Spinal cord (tissue), 10 donors: ENCODE measurements at places on chromosomes 1 and 21.

- no peak for DNase-seq
Measured at GRCh38 chr1:2052054-2052679, 2.0 kb downstream of the PRKCZ start.

DNA sequence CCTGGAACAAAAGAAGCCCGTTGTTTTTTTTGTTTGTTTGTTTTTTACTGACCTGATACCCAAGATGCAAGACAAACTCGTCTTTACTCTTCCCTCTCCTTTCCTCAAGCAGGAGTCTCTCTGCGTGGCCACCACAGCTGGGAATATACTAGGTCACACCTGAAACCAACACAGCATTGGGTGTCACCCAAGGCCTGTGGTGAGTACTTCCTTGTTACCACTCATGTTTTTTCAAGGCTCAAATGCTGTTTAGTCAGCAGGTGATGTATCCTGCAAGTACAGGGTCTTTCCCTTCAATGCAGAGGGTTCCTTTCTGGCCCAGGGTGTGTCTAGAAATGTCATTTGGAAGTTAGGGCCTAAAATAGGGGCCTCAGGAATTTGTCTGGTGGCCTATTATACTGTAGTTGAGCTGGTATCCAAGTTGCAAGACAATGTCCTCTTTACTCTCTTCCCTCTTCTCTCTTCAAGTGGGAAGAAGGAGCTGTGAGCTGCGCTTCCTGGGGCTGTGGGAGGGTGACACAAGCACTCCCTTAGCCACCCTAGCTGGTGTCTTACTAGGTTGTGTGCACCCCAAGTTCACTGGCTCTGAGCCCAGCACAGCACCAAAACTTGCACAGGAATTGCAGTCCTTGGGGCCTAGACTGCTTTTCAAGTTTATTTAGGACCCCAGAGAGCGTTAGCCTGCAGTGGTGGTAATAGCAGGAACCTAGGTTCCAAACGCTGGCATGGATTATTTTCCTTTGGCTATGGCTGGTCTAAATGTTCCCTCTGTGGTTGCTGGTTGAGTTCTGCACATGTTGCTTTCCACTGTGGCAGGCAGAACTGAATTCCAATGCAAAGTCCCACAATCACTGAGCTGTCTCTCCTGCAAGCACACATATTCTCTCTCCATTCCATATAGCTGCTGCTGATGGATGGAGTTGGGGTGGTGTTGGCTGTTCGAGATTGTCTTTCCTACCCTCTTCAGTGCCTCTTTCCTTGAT lies 91.4 kb upstream of the LYPLAL1 start:
- DNase-seq = no peak

DNA sequence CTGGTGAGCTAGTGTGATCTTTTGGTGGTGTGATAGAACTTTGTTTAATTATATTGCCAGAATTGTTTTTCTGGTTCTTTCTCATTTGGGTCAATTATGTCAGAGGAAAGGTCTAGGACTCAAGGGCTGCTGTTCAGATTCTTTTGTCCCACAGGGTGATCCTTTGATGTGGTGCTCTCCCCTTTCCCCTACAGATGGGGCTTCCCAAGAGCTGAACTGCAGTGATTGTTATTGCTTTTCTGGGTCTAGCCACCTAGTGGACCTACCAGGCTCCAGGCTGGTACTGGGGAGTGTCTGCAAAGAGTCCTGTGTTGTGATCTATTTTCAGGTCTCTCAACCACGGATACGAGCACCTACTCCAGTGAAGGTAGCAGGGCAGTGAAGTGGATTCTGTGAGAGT lies 25.9 kb upstream of the CD84 start:
- DNase-seq = no peak

- no peak for DNase-seq
Measured at GRCh38 chr1:214837376-214837775, 234.4 kb downstream of the CENPF start.

DNA sequence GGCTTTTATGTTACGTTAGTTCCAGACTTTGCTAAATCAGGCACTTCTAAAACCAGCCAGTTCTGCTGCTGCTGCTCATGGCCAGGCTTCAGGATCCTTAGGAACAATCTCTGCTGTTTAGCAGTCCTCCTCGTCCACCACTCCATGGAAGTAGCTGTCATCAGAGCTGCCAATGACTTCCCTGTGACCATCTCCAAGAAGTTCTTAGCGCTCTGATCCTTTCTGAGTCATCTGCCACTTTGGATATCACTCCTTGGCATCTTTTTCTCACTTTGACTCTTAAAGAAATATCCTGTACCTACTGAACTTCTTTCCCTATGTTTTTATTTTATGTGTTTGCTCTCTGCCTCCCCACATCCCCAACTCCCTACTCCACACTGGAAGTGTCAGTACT lies 14.7 kb upstream of the IRF2BP2 start:
- no peak for DNase-seq

DNA sequence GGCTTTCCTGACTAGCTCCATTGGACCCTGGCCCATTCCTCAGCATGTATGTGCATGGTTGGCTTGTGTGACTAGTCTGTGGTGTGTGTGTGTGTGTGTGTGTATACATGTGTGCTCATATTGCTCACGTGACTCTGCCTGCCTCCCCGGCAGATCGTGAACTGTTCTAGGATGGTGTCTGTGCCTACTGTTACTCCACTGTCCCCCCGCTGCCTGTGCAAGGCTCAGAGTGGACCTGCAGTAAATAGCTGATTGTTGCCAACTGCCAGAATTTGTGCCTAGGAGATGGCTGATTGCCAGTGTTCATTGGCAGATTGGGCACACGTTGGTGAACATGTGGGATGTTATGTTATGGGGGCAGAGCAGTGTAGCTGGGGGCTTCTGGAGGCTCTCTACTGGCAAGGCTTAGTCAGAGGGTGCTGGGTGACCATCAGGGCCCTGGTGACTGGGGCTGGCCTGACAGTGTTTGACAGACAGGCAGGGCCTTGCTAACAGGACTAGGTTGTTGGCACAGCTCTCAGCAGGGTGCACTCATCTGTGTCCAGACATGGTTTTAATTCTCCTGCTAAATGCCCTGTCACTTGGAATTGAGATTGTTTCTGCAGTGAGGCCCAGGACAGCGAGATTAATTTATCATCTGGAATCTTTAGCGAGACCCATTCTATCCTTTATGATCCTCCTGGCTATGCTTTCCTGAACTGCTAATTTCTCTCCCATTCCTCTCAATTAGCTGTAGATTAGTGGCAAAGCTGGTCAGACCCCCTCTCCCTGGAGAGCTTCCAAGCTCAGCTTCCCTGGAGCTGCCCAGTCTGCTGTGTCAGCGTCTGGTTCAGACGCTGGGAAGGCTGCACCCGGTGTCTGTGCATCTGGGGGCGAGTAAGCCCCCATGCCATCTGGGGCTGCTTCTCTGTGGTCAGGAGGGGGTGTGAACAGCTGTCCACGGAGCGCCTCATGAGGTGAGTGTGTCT lies 20.8 kb downstream of the SLC6A17 start:
- DNase-seq = peak; percentile 75

DNA sequence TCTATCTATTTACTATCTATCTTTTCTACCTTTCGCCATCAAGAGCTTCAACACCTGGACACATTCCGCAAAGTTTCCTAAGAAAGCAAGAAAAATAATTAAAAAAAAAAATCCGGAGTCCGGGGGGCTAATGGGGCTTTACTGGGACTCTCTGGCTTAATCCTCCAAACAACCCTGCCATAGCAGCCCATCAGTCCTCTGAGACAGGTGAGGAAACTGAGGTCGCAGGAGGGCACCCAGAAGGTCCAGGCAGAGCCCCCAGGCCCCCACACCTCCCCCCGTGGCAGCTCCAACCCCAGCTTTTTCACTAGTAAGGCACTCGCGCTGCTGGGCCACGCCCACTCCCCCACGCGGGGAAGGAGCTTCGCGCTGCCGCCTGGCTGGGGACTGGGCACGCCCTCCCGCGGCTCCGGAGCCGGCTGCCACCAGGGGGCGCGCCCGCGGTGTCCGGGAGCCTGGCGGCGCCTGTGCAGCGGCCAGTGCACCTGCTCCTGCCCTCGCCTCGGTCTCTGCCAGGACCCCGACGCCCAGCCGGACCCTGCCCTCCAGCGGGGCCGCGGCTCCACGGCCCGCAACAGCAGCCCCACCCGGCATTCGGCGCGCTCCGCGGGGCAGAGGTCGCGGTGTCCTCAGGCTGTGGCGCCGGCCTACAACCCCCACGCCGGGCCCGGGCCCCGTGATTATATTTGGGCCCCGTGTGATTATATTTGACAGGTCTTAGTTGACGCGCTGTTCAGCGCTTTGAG lies 54.1 kb upstream of the SAMD11 start:
- DNase-seq = peak; percentile 67
